ENCODE measurements at places on chromosomes 11 and 22.

- DNase-seq, result no peak
These were observed 812.6 kb downstream of the OPCML start for GRCh38 chr11:132719684-132720083.

DNA sequence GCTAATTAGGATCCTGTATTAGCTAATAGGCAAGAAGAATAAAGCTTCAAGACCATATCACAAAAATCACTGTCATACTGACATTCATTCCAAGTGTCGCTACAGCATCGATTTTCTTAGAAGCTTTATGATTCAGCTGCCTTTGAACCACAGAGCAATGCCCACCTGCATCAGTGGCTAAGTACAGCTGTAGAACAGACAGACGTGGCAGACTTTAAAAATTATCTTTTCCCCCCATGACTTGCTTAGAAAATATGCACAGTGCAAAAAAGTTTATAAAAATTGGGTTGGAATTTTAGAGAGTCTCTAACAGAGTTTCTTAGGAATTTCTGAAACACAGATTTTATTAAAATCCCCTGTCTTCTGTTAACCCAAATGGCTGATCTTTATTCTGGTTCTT lies 120.8 kb downstream of the CADM1 start:
- DNase-seq, result no peak

GRCh38 chr11:46275964-46276641 lies 1.4 kb upstream of the CREB3L1 start:
- DNase-seq, result no peak

GRCh38 chr11:82303671-82304070 lies 430.0 kb downstream of the FAM181B start:
- DNase-seq, result no peak

DNA sequence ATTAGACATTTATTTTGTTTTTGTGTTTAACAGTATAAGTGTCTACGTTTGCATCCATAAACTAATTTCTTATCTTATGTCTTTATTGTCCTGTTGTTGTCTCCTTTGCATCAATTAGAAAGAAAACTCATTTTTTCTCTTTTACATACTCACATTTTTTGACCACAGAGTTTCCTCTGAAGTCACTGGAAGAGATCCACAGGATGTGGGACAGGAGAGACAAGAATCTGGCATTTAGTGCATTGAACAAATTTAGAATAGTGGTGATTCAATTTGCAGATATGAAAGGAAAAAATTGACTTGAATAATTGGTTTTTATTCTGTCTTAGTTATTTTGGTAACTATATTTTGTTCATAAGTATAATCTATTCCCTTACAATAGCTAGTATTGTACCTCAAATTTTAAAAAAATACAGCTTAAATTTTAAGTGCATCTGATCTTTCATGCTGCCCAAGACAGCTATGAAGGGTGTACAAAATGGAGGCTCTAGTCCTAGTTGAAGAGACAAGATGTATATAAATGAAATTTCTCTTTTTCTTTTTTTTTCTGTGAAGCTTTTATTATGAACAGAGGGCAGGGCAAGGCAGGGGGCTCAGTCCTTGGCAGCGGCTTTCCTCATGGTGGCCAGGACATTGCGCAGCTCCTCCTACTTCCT lies 24.4 kb downstream of the HORMAD2 start:
- DNase-seq, result no peak

- DNase-seq, result no peak
These were observed 4.1 kb downstream of the PRG2 start for GRCh38 chr11:57386178-57386940.

- DNase-seq, result no peak
These were observed 13.0 kb upstream of the MCHR1 start for GRCh38 chr22:40666151-40666848.

DNA sequence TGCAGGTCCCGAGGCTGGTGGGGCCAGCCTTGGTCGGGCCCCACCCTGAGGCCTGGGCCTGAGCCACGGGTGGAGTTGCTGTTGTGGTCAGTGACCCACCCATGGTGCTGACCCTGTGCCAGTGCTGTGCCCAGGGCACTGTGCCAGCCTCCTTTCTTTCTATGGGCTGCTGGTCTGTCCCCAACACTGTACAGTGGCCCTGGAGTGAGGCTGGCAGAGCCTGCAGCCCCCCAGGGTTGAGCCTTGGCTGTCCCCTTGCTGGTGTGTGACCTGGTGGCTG lies 1235.7 kb downstream of the BRD1 start:
- DNase-seq, result no peak

DNA sequence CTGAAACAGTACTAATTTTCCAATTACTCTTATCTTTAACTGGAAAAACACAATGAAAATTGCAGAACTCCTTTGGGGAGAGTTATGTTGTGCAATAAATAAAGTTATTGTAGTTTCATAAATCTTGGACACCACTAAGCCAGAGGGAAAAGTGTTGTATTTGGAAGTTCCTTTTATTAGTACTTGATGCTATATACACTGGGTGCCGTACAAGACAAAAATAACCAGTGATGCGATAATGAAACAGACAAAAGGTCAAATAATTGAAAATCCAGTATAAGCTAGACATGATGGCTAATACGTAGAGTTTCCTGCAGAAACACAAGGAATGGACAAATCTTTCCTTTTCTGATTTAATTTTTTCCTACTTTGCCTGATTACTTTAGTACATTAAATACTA lies 541.1 kb downstream of the ETS1 start:
- no peak for DNase-seq

DNA sequence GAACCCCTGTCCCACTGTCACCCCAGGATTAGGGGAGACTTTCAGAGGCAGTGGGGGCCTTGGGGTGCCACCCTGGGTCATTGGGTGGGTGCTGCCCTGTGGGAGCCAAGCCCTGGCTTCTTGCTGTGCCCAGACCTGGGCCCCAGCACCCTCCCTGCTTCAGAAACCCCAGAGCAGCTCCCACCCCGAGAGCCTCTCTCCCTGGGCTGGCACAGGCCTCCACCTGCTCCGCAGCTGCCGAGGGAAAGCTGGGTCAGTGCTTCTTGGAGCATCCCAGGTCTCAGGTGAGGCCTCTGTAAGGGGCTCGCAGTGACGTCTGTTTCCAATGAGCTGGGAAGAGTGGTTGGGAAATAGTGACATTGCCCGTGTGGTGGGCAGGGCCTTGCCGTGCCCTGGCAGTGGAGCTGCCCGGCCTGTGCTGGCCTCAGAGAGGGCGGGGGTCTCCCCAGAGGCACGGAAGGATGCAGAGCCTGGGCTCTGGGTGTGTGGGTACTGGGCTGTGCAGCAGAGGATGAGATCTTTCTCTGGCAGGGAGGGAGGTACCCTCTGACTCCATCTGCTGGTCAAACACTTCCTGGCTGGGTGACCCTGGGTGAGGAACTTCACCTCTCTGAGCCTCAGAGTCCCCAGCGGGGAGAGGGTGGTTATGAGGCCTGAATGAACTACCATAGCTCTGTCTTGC lies 23.0 kb downstream of the C22orf23 start:
- no peak for DNase-seq

DNA sequence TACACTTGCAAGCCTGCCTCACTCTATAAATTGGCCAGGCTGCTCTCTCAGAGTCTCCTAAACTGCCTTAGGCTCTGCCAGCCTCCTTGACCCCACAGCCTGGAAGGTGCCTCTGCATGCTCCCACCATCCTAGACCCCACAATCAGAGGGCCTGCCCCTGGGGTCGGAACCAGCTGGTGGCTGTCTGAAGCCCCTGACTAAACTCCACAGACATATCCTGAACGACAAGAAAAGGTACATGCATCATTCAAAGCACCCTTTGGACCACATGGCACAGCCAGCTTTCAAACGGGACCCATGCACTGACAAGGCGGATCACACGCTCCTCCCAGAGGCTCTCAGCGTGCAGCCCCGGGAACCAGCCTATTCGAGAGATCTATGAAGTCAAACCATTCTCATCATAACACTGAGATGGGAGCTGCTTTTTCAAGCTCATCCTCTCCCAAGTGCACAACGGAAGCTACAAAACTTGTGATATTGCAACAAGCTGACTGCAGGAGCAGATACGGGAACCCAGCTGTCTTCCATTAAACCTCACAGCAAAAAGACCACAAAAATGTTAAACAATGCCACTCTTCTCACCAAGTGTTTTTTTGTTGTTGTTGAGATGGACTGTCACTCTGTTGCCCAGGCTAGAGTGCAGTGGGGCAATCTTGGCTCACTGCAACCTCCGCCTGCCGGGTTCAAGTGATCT lies 8.1 kb downstream of the SHANK2 start:
- no peak for DNase-seq

- no peak for DNase-seq
These were observed 62.0 kb downstream of the INSC start for GRCh38 chr11:15176646-15177163.

DNA sequence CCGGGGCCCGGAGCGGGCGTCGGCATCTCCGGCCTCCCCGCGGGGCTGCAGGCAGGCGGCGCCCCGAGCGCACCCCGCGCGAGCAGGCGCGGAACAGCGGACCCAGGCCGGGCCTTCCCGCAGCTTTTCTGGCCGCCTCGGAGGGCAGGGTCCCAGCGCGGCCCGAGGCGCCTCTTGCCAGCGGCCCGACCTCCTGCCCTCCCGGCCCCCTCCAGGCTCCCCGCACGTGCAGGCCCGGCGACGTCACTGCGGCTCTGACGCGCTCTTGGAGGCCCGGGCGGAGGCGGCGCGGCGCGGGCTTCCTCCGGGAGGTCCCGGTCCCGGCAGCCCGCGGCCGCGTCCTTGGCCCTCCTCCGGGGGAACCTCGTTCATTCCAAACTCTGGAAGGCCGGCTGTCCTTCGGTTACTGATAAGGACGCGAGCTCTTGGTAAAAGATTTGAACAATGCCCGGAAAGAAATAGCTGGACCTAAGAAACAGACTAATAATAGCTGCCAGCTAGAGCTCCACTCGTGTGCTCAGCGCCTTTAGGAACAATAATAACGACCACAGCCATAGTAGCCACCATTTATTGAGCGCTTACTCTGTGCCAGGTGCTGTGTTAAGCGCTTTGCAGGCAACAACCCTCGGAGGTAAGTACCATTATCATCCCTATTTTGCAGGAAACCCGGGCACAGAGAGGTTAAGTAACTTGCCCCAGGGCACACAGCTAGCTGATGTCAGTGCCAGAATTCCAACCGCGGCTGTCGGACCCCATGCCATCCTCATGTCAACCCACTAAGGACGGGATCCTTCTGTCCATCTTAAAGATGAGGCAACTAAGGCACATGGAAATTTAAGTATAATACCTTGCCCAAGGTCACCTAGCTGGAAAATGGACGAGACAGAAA lies 39.1 kb upstream of the CREB3L1 start:
- DNase-seq, result no peak

DNA sequence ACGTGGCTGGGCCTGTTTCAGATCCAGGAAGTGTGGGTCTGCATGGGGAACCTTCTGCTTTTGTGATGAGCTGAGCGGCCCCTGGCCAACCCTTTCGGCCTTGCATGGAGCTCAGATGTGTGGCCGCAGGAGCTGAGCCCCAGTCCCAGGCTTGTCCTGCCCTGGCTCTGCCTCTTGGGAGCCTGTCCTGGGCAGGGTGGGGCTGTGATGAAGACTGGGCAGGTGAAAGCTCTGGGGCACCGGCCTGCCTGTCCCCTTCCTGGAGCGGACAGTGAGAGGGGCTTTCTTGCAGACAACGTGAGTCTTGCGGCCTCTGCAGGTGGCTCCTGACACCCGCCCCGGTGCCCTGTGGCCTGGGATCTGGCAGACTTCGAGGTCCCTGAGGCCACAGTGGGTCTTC lies 1296.6 kb downstream of the BRD1 start:
- DNase-seq, result no peak

- DNase-seq, result no peak
These were observed 179.6 kb downstream of the CTTN start for GRCh38 chr11:70577948-70578347.

DNA sequence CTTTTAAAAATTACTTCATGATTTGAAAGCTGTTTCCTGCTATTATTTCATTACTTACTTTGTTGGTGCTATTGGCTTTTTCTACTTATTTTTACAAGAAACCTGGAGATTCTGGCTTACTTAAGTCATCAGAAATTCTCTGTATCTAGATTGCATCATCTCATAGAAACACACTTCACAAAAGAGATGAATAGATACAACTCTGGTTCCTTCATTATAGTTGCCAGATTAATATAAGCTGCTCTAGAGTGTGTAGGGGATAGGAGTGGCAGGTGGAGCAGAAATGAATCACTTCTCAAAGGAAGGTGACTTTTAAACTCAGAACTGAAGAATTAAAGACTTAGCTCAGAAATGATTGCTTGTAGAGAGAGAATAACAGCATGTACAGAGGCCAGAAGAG lies 20.0 kb downstream of the CYP2R1 start:
- DNase-seq, result no peak

GRCh38 chr11:4887591-4887990 lies 5.9 kb downstream of the OR51T1 start:
- no peak for DNase-seq

DNA sequence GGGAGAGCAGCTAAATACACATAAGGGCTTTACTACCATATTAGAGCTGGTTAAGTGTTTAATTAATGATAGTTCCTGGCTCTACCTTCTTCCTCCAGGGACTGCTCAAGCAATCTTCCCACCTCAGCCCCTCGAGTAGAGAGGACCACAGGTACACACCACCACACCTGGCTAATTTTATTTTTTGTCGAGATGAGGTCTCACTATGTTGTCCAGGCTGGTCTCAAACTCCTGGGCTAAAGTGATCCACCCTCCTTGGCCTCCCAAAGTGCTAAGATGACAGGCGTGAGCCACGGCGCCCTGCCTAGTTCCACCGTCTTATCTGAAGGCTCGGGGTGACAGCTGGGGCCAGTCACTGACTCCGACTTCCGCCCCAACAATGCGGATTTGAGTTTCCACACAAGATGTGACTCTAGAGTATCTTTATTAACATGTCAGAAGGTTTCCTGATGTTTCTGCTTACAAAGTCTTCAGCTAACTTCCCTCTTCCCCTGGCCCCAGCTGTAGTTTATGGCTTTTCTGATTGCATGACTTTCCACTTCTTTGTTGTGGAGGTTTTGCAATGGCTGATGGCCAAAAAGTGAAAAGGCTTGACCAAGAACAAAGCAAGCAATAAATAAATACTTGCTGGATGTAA lies 16.8 kb downstream of the TPST2 start:
- DNase-seq, result no peak

GRCh38 chr22:43876866-43877509 lies 14.7 kb upstream of the SULT4A1 start:
- DNase-seq, result no peak

DNA sequence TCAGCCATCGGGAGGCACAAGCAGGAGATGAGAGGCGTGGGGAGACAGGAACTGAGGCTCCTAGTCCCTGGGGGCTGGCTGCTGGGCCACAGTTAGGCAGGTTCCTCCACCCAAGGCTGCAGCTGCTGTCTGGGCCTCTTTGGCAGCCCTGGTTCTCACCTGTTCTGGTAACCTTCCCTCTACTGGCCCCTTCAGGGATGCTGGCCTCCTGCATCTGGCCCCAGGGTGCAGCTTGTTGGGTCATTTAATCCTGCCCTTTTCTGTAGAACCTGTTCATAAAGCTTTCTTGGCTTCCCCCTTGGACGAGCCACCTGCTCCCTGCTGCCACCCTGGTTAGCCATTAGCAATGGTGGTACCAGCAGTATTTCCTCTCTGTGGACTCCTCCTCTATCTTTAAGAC lies 5.5 kb downstream of the USH1C start:
- no peak for DNase-seq

DNA sequence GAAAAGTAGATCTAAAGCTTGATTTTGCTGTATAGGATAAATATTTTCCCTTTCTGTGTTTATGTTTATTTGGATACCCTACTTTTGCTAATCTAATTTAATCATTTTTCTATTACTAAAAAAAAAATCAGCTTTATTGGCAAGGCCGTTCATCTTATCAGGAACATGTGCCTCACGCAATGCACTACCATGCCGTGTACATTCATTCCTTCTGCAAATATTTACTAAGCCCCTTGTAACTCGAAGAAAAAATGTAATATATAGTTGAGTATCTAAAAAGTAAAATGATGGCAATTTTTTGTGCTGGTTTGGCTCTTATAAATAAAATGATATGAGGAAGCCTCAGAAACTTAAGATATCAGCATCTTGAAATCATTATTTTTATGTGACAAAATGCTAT lies 8.9 kb downstream of the UVRAG start:
- no peak for DNase-seq
